ENCODE measurements at places on chromosomes 7 and 10.

GRCh38 chr7:10082896-10083295, 890.8 kb upstream of the PHF14 start:
- no peak for DNase-seq

DNA sequence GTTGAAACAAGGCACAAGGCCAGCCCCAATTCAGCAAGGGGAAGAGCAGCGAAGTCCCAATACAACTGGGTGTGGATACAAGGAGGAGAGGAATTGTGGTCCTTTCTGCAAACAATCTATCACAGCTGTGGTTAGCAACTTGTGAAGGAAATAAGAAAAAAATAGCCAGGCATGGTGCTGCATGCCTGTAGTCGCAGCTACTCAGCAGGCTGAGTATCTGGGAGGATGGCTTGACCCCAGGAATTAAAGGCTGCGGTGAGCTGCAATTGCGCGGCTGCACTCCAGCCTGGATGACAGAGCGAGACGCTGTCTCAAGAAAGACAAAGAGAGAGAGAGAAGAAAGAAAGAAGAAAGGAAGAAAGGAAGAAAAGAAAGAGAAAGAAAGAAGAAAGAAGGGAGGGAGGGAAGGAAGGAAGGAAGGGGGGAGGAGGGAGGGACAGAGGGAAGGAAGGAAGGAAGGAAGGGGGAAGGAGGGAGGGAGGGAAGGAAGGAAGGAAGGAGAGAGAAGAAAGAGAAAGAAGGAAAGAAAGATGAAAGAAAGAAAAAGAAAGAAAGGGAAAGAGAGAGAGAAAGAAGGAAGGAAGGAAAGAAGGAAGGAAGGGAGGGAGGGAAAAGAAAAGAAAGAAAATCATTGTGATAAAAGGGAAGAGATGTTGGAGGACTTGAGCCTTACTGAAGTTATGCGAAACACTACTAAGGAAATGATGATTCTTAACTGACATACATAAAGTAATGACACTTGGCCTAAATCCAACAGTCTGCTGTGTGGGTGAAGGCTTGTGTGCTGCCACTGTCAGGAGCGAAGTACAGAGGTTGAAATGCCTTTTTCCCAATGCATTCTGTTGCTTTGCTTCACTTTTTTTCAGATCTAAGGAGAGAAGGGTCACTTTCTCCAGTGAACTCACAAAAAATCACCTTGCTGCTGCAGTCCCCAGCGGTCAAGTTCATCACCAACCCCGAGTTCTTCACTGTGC, 117.0 kb upstream of the STK17A start:
- no peak for DNase-seq

- no peak for DNase-seq
Observed at GRCh38 chr7:14201353-14201752, 211.9 kb upstream of the ETV1 start.

DNA sequence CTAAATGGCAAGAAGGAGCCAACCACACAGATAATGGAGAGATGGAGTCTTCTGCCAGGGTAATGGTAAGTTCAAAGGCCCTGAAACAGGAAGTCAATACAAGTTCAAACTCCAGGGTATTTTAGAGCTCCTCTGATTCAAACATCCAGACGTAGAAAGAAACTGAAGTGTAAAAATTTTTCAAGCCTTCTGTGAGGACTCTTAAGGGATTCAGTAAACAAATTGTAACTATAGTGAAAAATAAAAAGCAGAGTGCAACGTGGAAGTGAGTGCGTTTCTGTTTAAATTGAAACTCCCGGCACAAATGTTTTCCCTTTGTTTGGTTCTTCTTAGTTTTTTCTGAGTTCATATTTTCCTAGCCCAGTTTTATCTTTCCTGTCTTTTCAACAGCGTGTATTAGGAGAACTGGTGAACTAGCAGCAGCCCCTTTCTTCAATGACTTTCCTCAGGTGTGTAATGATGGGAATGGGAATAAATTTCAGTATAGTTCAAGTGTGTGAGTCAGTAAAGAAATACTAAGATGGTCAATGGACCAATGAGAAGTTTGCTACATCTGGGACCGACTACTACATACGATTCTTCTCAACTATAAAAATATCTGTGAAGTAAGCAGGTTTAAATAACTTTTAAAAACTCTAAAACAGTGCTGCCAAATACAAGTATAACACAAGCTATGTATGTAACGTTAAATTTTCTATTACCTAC, 298.9 kb downstream of the CSTF2T start:
- DNase-seq, result no peak

GRCh38 chr7:156956727-156957126, 7.2 kb downstream of the NOM1 start:
- no peak for DNase-seq

All from activated CD8-positive, alpha-beta memory T cell treated with anti-CD3 and anti-CD28 coated beads for 1 hour (primary cell).